ENCODE measurements at places on chromosomes 13 and 19.

DNA sequence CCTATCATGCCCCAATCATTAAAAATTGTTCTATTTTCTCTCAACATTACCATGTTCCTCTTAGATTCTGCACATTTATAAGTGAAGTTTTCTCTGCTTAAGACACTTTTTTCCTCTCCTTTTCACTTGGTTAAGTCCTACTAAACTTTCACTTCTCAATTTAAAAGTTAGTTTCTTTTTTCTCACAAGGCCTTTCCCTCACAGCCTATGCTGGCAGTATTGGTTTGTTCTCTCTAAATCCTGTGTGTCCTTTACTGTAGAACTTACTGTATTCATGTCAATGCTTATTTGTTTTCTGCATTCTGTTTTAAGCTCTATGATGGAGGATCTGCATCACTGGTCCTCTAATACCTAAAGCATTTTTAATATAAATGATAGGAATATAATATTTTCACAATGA, 2816.6 kb downstream of the PCDH9 start:
- DNase-seq: no peak

GRCh38 chr13:22081430-22081829, 410.6 kb downstream of the FGF9 start:
- DNase-seq: no peak

- peak; percentile 89 for DNase-seq
Observed at GRCh38 chr19:42246143-42246921, 3.9 kb upstream of the GSK3A start.

DNA sequence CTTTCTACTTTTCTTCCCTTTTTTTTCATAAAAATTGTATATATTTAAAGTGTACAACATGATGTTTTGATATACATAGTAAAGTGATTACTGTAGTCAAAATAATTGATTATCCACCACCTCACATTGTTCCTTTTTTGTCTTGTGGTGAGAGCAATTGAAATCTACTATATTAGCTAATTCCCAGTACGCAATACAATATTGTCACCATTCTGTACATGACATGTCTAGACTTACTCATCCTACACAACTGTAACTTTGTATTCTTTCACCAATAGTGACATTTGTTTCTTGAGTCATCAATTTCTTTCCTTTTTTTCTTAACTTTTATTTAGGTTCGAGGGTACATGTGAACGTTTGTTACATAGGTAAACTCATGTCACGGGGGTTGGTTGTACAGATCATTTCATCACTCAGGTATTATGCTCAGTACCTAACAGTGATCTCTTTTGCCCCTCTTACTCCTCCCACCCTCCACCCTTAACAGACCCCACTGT, 265.2 kb downstream of the KCNRG start:
- no peak for DNase-seq

GRCh38 chr19:58009301-58009665, 6.7 kb upstream of the ZNF606 start:
- no peak for DNase-seq
